Hematopoietic multipotent progenitor cell treated with erythropoietin and hydrocortisone succinate and interleukin-3 and kit ligand, for 8 days (in vitro differentiated cells): ENCODE measurements at places on chromosomes 5 and 9.
A peak's percentile ranks its signal among the peaks of the same experiment; 100 is the strongest.

DNA sequence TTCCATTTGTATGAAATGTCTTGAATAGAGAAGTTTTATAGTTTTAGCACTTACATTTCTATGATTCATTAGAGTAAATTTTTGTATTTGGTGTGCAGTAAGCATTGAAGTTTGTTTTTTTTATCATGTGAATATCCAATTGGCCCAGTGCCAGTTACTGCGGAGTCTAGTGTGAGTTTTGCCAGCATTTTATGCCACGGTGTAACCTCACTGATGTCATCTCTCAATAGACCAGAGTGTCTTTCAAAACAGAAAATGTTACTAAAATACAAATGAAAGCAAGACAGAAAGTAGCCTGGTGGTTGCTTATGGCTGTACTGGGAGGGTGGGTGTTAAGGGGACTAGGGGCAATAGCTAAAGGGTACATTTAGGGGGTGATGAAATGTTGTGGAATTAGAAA is 62.8 kb downstream of the IPPK start:
- no peak for DNase-seq

- peak; percentile 96 for DNase-seq
These were observed 92.1 kb upstream of the FSD1L start for GRCh38 chr9:105355781-105356180.

DNA sequence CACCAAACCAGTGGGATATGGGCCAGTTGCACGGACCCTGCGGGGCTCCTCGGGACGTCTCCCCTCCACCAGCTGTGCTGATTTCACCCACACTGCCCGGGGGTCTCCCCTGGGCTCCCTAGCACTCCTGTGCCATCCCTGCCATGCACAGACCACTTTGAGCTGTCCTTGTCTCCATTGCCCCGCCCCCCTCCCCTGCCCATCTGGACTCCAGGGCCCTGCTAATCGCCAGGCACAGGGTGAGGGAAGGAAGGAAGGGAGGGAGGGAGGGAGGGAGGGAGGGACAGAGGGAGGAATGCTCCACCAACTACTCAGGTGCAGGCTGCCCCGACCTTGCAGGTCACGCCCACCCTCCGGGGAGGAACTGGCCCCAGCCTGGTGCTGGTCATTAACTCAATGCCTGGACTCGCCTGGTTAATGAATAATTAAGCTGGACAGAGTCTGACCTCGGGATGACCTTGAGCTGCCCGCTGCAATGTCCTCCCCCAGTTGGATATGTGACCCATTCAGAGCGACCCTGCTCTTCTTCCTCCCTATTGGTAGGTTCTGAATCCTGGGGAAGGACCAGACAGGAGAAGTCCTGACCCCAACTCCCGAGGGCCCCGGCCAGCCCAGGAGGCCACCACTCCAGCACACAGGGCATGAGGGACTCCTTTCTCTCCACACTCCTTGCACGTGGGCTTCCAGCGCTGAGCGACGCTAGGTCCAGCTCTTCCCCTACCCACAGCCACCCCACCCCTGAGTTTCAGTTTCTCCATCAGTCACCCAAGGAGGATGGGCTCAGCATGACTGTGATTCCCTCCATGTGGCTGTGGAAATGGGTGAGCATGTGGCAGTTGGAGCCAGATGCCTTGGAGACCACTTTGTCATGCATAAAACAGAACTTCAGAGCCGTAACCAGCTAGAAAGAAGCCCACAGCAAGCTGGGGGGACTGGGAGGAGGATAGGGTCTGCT is 62.1 kb downstream of the C9orf50 start:
- no peak for DNase-seq

- DNase-seq: peak; percentile 45
These were observed 1.1 kb downstream of the UGCG start for GRCh38 chr9:111897601-111898137.

GRCh38 chr9:94005272-94005901 is 50.2 kb upstream of the BARX1 start:
- DNase-seq: no peak

DNA sequence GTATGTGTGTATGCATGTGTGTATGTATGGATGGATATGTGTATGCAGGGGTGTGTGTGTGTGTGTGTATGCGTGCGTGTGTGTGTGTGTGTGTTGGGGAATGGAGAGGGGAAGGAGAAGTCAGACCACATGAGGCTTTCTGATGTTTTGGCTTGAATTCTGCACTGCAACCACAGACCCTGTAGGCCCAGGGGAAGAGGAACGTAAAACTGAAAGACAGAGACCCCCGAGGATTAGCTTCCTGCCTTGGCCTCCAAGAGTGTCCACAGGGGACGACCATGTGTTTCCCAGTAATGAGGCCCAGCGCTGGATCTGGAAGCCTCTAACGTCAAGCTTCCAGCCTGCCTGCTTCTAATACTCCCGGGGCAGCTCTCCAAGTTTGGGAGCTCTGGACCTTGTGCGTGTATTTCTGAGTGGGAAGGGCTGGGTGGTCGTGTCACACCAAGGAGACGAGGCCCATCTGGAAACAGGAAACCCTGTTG is 5.8 kb downstream of the DCANP1 start:
- no peak for DNase-seq

GRCh38 chr9:81844131-81844567 is 84.1 kb upstream of the SPATA31D4 start:
- no peak for DNase-seq

- DNase-seq: peak; percentile 10
These were observed 72.8 kb downstream of the MED27 start for GRCh38 chr9:132006677-132007370.

DNA sequence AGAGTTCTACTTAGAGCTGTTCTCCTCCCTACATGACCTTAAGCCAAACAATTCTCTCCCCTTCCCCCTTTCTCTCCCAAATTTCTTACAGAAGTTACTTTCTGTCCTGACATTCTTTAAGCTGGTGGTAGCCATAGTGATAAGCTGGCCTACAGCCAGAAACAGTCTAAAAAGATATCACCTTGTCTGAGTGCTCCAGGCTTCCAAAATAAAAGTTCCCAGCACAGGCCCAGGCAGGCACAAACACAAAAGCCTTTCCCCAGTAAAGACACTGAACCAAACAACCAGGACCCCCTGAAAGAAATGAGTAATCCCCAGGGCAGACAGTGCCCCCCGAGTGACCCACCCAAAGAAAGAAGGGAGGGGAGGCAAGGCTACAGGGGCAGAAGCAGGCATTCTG is 19.2 kb downstream of the SIL1 start:
- peak; percentile 90 for DNase-seq

DNA sequence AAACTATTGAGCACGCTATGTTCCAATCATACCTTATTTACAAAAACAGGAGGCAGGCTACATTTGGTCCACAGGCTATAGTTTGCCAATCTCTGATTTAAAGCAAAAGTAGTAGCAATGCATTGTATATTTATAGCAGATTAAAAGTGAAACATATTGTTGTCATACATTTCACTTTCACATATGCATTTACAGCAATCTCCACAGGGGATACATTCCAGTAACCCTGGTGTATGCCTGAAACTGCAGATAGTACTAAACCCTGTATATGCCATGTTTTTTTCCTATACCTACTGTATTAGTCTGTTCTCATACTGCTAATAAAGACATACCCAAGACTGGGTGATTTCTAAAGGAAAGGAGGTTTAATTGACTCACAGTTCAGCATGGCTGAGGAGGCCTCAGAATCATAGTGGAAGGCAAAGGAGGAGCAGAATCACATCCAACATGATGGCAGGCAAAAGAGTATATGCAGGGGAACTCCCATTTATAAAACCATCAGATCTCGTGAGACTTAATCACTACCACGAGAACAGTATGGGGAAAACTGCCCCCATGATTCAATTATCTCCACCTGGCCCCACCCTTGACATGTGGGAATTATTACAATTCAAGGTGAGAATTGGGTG is 5.9 kb upstream of the CSF1R start:
- no peak for DNase-seq

GRCh38 chr5:42807722-42808447 is 3.8 kb downstream of the SELENOP start:
- no peak for DNase-seq

- no peak for DNase-seq
These were observed 165.2 kb downstream of the MAPKAP1 start for GRCh38 chr9:125541840-125542243.

DNA sequence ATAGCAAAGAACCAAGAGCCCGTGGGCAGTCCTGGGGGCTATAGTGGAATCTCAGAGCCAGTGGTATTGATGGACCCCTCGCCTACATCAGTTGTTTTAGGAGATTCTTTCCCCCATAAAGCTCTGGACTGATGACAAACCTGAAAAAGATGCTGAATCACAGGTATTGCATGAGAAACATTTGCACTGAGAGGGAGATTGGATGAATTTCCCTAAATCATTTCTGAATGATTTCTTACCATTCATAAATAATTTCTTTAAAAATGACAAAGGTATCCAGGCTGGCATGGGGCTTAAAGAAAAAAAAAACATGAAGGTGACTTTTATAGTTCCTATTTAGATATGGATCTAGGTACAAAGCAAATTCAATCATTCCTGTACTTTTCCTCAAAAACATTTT is 54.0 kb upstream of the SLIT3 start:
- no peak for DNase-seq

DNA sequence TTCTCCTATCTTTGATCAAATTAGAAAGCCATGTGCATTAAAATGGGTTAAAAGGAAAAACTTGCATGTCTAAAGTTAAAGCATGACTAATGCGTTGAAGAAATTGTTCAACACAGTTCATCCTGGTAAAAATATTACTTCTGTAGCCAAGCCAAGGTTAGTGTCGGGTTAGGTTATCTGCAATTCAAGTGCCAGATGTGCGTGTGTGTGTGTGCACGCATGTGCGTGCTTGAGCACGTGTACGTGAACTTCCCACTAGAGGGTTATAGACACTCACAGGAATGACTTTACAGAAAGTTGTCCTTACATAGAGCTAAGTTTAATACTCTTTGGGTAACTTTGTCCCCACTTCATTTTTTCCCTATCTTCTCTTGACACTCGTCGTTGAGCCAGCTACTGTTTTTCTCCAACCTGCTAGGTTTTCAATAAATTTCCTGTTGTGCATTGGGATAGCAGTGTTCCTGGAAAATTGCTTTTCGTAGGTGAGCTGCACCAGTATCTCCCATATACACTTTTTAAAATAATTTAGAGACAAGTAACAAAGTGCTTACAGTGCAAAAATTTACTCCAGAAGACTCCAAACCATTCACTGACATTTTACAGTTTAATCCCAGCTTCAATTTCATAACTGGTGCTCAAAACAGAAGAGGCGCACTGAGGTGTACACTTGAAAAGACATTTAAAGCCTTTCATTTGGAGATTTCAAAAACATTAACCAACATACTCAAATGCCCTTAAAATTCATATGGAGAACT is 353.8 kb downstream of the NFIB start:
- DNase-seq: no peak

DNA sequence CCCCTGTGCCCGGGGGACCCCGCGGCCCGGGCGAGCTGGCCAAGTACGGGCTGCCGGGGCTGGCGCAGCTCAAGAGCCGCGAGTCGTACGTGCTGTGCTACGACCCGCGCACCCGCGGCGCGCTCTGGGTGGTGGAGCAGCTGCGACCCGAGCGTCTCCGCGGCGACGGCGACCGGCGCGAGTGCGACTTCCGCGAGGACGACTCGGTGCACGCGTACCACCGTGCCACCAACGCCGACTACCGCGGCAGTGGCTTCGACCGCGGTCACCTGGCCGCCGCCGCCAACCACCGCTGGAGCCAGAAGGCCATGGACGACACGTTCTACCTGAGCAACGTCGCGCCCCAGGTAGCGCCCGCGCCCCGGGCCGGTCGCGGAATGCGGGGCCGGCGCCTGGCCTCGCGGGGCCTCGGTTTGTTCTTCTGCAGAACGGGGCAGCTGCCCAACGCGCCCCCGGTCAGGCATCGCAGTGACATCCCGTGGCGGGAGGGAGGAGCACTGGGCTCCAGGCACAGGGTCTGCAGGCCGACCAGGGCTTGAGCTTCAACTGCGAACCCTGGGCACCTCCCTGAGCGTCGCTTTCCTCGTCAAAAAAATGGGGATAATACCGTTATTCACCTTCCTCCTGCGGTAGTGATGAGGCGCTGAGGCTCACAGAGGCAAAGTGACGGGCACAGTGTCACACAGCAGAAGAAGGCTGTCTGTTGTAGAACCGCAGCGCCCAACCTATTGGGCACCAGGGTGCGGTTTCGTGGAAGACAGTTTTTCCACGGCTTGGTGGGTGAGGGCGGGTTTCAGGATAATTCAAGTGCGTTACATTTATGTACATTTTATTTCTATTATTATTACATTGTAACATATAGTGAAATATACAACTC is 777 bp downstream of the ENDOG start:
- peak; percentile 50 for DNase-seq

- no peak for DNase-seq
These were observed 19.0 kb downstream of the OLFML2A start for GRCh38 chr9:124795881-124796431.

DNA sequence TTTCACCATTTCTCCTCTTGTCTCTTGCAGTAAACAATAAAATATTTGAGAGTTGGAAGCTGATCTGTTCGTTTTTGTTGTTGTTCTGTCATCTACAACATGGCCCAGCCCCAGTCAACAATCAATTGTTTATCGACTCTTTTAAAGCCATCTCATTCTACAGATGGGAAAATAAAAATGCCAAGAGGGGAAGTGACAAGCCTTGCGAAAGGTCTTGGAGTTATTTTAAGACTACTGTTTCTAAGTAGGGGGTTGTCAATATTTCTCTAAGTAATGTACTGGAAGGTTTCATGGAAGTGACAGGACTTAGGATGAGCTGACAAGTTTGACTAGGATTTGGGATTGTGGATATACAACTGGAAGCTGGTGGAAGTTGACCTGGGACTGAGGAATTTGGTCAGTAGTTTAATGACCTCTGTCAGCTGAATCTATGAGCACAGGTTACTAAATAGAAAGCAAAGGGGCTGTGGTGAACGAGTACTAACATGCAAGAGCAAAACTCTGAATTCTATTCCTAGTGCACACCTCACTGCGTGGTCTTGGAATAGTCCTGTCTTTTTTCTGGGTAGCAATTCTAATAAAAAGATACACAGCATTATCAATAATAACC is 57.5 kb upstream of the ADRB2 start:
- DNase-seq: no peak

- no peak for DNase-seq
These were observed 16.7 kb downstream of the PTGS1 start for GRCh38 chr9:122387536-122387935.

- DNase-seq: no peak
These were observed 7.5 kb upstream of the UBE2R2 start for GRCh38 chr9:33809506-33809905.

- DNase-seq: no peak
These were observed 1.2 kb downstream of the UCK1 start for GRCh38 chr9:131529597-131530545.

DNA sequence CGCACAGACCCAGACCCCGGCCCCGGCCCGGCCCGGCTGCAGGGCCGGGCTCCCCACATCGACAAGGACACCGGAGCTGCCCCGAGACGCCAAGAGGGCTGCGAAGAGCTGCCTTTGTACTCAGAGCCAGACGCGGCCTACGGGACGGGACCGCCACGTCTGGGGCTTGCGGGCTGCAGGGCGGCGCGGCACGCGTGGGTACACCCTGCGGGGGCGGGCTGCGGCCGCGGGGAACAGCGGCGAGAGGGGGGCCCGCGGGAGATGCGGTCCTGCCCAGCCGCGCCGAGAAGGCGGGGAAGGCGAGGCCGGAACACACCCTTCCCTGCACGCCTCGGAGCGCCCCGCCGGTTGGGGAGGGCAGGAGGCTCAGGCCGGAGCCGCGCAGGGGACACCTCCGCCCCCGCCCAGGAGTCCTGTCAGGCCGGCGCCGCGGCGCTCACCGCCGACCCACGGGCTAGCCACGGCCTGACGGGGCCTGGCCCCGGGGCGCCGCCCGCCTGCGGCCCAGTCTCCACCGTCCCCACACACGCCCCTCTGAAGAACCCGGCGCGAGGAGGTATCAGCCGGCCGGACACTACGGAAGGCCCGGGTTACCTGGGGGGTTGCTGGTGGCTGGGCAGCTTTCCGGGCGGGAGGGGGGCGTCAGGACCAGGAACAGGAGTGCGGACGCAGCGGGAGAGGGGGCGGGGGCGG is 478 bp downstream of the RAB14 start:
- DNase-seq: peak; percentile 64
